D721Med (cell line): ENCODE measurements at places on chromosomes 7 and 10.

DNA sequence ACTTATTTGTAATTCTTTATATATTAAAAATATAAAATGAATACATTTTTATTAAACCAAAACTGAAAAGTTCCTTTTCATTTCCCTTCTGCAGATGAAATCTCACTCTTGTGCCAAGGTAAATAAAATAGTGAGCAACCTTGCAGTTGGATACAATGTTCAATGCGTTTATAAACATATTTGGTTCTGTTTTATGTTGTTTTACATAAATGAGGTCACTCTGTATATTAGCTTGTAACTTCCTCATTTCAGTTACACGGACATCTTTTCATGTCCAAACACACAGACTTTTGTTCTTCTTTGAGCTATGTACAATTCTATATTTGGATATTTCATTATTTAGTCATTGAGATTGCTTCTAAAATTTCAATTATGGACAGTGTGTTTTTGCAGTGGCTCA, 107.7 kb downstream of the BBS9 start:
- DNase-seq: no peak

DNA sequence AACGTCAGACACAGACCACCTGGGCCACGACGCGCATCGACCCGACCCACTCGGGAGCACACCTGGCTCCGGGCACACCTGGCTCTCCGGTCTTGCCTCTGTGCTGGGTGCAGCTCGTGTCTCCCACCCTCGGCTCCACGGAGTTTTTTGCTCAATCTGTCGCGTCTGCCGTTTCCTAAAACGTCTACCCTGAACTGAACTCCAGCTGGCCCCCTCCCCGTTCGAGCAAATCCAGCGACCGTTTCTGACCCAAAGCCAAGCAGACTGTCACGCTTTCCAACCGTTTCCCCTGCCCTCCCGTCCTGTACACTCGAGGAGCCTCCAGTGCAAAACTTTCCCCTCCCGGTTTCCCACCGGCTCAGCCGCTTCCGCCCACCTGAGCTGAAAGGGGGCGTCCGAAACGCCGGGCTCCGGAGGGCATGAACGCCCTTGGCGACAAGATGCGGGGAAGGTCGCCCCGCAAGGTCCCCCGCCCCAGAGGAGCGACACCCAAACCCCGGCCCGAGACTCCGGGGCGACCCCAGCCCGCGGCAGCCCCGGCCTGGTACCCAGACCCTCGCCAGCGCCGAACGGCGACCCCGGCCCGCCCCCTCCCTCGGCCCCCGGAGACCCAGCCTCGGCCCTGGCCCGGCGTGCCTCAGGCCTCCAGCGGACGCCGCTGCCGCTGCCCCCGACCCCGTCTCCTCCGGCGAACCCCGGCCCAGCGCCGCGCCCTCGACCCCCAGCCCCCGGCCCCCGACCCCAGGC, 557 bp downstream of the CYTH3 start:
- DNase-seq: no peak

- no peak for DNase-seq
These were observed 42.8 kb upstream of the MKLN1 start for GRCh38 chr7:131284702-131285419.

DNA sequence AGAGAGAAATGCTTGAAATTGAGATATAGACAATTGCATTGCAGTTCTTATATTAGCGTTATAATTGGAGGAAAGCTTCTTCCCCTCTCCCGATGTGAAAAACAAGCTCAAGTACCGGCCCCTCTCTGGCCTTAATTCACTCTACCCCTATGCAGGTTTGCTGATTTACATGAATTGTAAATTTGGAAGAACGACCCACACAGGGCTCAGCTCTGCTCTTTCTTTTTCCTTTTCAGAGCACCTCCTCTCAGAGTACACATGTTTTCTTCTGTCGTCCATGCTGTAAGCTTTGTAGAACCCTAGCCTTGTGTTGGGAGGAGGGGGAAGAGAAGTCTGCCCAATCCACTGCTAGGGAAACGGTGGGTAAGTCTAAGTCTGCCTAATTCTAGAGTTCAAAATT, 140.8 kb downstream of the IQUB start:
- DNase-seq: no peak

- DNase-seq: no peak
These were observed 3.1 kb downstream of the CYP17A1 start for GRCh38 chr10:102834143-102834542.

DNA sequence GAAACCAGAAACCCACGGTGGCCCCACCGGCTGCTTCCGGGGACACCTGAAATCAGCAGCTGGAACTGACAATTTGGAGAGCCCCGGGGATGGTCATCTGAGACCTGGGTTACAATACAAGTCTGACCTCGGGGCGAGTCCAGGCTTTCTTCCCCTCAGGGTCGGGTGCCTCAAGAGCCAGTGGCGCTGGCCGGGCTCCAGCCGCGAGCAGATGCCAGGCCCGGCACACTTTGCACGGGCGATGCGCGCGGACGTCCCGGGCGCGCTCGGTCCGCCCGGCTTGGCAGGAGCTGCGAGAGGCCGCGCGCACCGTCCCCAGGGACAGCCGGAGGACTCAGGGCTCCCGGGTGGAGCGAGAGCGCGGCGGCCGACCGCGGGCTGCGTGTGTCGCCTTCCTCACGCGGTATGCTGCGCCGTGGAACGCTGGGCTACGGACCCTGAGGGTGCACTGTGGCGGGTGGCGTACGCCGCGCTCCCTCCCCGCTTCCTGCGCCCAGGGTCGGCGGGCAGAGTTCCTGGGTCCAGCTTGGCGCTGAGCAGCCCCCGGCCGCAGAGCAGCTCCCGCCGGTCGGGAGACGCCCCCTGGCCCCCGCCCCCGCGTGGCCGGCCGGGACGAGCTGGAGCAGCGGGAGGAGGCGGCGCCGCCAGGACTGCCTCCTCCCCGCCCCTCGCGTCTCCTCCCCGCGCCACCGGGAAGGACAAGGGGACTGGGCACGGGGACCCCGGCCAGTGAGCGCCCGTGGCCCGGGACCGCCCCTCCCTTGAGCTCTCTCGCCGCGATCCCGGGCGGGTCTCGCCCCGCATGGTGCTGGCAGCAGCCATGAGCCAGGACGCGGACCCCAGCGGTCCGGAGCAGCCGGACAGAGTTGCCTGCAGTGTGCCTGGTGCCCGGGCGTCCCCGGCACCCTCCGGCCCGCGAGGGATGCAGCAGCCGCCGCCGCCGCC, at the start of gene RBM20:
Gene RBM20, plus strand, starts transcription at position 684 of the 945 bp plus-strand sequence. Its CDS starts 119 bp downstream, at position 803.
- no peak for DNase-seq

DNA sequence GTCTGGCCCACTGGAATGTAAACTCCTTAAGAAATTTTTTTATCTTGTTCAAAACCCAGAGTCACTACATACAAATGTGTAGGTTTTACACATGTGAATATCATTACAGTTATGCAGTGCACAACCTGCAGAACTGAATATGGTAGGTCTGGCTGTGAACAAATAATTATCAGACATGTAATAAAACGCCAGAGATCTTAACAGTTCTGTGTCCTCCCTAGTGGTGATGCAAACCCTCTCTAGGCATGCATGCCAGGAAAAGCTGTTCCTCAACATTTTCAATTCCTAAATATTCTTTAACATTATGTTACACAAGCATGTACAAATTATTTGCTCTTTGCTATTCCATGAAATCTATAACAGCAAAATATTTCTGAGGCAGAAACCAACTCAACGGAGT, 124.6 kb downstream of the IMMP2L start:
- DNase-seq: no peak

GRCh38 chr10:128422999-128423398, 296.8 kb upstream of the MKI67 start:
- no peak for DNase-seq

DNA sequence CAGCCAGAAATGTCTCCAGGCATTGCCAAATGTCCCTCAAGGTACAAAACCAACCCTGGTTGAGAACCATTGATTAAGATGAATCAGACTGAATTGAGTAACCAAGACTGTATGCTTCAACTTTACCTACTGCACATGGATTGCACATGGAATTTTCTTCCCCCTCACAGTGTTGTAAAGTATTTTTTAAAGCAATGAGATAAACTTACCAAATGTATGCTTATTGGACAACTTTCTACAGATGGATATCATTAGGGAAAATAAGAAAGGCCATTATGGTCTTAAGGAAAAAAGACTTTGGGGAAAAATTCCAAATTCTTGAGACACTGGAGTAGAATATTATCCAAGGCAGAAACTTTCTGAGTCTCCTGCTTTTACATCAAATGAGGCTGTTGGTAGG, 20.9 kb upstream of the MTPN start:
- no peak for DNase-seq

GRCh38 chr7:55119571-55119970, 100.8 kb downstream of the EGFR start:
- DNase-seq: no peak

GRCh38 chr10:96830511-96831199, 1.4 kb upstream of the LCOR start:
- DNase-seq: no peak

DNA sequence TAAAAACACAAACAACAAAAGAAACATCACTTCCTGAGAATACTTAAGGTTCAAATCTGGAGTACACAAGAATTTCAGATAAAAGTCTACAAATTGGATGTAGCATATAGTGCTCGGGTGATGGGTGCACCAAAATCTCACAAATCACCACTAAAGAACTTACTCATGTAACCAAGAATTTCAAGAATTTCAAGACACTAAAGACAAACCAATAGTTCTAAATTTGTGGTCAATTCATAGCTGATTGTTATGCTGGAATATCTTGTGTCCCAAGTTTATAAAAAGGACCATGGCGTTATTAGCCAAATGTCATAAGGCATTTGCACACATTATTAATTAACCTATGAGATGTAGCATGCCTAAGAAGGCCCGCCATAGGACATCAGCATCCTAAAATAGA, 1204.1 kb upstream of the AUTS2 start:
- no peak for DNase-seq

DNA sequence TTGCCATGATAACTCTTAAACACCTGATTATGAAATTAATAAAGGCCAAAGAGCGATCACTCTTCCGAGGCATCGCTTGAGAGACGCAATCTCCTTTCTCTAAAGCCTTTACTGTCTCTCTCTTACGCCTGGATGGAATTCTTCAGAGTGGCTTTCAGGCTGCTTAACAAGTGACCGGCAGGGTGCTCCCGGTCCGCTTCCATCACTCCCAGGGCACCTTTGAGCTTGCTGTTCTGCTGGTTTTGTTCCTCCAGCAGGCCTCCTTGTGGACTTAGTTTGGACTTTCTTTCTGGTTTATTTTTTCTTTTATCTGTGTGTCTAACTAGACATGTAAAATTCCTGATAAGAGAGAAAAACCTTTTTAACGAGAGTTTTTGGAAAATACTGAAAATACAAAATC, 60.9 kb downstream of the MRPL32 start:
- DNase-seq: no peak

DNA sequence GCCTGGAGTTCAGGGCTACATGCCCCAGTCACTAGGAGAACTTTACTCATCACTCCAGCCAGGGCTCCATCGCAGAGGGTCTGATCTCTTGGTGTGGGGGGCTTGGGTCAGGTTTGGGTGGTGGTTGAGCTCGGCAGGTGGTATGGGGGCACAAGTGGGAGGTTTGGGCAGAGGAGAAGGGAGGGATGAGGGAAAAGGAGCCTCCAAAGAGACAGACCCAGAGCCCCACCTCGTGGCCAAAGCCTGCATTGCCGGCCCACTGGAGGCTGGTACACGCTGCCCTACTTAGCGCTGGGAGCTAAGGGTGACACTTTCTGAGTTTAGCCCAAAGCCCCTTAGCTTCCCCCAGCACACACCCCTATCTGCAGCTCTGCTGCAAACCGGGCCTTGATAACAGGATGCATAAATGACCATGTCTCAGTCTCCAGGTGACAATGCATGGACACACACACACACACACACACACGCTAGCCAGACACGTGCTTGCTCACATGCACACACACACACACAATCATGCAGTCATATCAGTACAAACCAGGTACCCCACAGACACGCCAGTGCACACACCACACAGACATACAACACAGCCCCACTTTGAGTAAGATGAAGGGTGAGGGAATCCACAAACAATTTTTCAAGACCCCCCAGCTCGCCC, 14.7 kb downstream of the LZTS2 start:
- peak; percentile 82 for DNase-seq

- DNase-seq: no peak
These were observed 552.5 kb upstream of the FOXK1 start for GRCh38 chr7:4129481-4130122.

DNA sequence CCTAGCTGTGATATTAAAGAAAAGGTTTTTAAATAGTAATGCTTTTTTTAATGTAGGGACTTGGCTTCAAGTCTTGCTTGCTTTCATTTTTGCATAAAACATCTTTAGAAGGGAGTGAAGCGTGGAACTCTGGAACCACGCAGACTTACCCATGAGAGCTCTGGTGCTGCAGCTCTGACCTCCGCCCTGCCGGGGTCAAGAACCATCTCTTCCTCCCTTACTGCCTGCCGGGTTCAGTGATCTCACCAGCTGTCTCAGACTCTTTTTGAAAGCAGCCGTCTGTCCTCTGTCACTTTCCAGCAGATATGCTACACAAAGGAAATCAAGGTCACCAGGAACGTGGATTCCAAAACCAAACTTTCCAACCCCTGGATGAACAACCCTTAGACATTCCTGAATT, 353.8 kb downstream of the GPR37 start:
- no peak for DNase-seq

DNA sequence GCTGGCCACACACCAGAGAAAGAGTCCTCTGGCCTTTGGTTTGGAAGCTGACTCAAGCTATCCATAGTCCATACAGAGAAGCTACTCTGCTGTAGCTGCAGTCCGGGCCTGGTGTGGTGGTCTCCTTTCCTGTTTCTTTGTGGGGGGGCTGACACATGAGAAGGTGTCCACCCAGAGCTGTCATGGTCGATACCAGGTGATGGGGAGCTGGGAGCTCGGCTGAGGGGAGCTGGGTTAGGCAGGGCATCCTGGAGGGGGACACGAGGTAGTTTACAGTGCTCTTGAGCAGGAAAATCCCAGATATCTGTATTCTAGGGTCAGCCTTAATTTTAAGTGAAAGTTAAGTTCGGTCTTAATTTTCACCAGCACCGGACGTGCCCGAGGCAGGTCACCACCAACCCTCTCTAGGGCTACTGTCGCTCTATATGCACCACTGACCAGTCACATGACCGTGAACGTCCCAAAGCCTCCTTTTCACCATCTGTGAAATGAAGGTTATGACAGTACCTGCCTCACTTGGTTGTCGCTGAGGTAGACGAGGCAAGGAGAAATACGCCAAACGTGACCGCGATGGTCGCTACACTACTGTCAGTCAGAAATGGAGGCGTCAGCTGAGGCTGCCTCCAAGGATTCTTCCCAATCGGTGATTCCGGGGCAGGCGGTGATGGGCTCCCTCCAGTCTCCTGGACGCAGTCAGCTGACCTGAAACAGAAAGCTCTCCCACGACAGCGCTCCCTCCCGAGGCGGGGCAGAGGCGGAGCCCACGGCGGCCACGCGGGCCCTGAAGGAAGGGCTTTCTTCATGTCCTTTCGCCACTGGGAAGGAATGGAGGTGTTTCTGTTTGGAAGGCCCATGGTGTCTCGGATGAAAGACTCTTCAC, 69.4 kb upstream of the SHH start:
- no peak for DNase-seq
